ENCODE measurements at places on chromosomes 4 and X.

DNA sequence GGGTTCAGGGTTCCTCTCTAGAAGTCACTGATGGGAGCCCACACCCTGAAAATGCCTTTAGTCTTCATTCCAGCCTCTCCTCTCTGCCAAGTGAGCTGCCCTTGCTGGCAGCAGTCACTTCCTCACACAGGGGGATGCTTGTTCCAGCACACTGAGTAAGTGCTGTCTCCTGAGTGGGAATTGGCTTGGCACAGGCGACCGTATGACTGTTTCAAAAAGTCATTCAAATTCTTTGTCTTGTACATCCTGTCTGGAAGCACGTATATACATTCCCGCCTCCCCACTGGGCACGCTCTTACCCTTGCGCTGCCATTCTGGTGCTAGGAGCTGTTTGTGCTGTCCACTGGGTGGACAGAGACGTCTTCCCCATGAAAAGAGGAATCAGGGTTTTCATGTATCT is 40.2 kb upstream of the CD99 start:
- DNase-seq: no peak

- DNase-seq: no peak
These were observed 200.2 kb downstream of the GUCY2F start for GRCh38 chrX:109281483-109282275.

GRCh38 chr4:4981427-4981826 is 37.8 kb downstream of the CYTL1 start:
- no peak for DNase-seq

DNA sequence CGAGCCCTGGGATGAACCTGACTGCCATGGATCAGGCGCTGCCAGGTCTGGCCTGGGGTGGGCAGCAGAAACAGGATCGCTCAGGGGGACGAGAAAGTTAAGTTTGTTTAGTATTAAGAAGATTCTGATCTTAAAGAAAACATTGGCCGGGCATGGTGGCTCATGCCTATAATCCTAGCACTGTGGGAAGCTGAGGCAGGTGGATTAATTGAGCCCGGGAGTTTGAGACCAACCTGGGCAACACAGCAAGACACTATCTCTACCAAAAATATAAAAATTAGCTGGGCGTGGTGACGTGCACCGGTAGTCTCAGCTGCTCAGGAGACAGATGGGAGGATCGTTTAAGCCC is 696 bp upstream of the FLNA start:
- no peak for DNase-seq

- no peak for DNase-seq
These were observed 760.2 kb downstream of the RAB28 start for GRCh38 chr4:12723849-12724447.

GRCh38 chr4:54784161-54784671 is 126.5 kb downstream of the KIT start:
- no peak for DNase-seq

DNA sequence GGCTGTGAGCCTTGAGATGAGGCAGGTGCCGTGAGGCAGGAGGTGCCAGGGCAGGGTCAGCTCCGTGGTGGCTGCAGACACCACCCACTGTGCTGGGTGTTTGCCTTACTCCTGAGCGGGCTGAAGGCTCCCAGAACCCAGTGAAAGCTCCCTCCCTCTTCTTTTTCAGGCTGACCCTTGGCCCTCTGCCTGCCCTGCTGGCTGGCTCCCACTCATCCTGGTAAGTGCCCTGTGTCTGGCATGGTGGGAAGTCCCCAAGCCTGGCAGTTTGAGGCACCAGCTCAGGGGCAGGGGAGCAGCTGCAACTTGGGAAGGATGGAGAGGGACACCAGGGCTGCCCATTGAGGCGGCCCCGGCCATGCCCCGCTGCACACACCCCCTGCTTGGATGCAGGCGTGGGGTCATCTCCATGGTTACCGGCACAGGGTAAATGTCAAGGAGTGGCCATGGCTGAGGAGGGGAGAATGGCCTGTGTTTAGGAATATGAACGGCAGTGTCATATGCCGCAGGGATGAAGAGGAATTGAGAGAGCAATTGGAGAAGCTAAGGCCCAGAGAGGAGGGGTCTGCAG is 16.8 kb downstream of the SH3BP2 start:
- no peak for DNase-seq

DNA sequence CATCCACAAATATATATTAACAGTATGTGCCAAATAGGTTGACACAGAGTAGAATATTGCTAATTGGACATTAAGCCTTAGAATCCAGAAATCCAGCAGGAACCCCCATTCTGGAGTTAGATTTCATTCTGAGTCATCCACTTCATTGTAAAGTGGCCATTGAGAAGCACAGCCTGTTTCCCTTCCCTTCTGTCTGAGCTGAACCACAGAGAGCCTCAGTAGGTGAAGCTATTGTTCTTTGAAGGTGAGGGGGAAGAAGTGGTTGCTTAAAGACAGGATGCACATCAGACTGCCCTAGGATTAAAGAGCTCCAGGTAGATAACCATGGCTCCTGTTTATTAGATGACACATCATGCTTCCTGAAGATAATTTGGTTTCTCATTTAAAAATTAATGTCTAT is 30.6 kb upstream of the MCF2 start:
- DNase-seq: no peak

- no peak for DNase-seq
These were observed 1448.9 kb upstream of the TENM3 start for GRCh38 chr4:180794333-180794732.

All from stimulated activated CD4-positive, alpha-beta T cell treated with anti-CD3 and anti-CD28 coated beads, Interleukin-12 subunit alpha, Interleukin-12 subunit beta, amount 100 ng/mL, for 48 hours (primary cell).